Bladder microvascular endothelial cell (primary cell): ENCODE measurements at places on chromosomes 16 and 17. TPM values are rescaled to one million over a fixed set of nuclear protein-coding genes. Genes with fewer than 3 reads are reported as not detected.

FBXW10 gene
- 0.06 TPM in 1 of 2 replicates, not detected in the other for total RNA-seq

NOTUM gene
- 0.19 TPM in 1 of 2 replicates, not detected in the other for total RNA-seq

MYL4 gene
- total RNA-seq = 0.82 and 1.6 TPM in 2 replicates

MRPL38 gene
- 27.4 and 33.4 TPM in 2 replicates for total RNA-seq

LCAT gene
- 3.4 and 11.4 TPM in 2 replicates for total RNA-seq

PRCD gene
- total RNA-seq = 0.38 and 0.49 TPM in 2 replicates
